Iris pigment epithelial cell (primary cell): ENCODE measurements at places on chromosomes 5 and 9.

- DNase-seq, result no peak
These were observed 6.1 kb downstream of the SLCO4C1 start for GRCh38 chr5:102290004-102290403.

DNA sequence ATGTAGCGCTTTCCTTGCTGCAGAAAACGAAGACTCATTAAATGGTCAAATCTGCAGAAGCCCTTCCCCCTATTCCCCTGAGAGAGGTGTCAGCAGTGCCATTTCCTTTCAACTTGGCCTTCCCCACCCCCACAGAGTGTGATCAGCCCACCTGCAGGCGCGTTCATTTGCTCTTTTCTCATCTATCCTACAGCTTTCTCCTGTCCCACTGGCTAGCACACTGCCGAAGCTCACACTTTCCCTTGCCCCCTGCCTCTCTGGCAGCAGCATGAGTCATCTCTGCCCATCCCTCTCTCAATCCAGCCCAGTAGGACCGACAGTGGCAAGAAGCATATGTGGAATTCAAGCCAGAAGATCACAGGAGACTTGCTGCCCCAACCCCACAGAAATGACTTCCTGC is 213.8 kb downstream of the FAM114A2 start:
- DNase-seq, result no peak

DNA sequence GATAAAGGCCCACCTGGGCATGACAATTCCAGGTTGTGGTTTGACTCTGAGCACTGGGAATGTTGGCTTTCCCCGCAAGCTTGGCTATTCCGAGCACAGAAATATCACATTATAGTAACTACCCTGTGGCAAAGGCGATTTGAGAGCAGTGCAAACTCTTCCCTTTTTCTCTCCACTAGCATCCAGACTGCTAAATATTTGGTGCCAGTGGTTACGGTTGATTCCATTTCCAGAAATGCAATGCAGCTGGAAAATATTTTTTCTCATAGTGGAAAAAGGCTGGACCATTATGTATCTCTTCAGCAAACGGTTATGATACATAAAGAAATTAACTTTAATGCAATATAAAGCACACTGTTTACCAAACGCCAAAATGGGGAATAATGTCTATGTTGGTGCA is 158.0 kb downstream of the ENC1 start:
- DNase-seq, result no peak

- DNase-seq, result no peak
These were observed 66.9 kb downstream of the OR2K2 start for GRCh38 chr9:111263116-111263515.

DNA sequence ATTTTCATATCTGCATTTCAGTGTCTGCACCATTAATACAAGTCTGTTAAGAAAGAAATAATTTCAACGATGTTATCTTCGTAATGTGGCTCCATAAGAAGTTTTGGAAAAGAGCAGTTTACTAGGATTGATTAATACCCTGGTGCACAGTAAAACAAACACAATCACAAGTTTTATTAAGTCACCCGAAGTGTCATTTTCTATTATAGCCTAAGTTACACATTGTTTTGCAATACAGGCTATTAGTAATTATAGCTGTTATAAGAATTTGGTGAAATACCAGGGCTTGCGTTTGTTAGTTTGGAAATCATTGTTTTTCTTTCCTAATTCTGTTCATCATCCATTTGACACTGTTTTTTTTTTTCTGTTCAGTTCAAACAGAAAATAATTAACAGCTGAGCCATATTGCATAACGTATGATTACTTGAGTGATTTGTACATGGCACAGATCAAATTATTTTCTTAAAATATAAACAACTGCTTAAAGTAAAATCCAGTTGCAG is 30.6 kb downstream of the LVRN start:
- no peak for DNase-seq

DNA sequence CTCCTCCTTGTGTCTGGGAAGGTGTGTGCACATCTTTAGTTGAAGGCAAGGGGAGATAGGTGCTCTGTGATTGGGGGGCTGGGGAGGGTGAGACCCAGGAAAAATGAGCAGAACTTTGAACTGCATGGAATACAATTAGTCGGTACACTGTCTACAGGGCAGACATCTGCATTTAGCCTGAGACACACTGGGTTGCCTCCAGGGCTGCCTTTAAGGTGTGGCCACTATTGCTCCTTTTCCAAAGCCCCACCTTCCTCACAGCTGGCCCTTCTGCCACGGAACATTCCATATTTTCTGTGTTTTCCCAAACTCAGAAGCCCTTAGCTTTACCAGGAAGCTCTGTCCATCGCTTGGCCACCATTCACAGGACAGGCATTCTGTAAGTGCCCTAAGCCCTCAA is 247.9 kb downstream of the HSPA4 start:
- DNase-seq, result no peak

DNA sequence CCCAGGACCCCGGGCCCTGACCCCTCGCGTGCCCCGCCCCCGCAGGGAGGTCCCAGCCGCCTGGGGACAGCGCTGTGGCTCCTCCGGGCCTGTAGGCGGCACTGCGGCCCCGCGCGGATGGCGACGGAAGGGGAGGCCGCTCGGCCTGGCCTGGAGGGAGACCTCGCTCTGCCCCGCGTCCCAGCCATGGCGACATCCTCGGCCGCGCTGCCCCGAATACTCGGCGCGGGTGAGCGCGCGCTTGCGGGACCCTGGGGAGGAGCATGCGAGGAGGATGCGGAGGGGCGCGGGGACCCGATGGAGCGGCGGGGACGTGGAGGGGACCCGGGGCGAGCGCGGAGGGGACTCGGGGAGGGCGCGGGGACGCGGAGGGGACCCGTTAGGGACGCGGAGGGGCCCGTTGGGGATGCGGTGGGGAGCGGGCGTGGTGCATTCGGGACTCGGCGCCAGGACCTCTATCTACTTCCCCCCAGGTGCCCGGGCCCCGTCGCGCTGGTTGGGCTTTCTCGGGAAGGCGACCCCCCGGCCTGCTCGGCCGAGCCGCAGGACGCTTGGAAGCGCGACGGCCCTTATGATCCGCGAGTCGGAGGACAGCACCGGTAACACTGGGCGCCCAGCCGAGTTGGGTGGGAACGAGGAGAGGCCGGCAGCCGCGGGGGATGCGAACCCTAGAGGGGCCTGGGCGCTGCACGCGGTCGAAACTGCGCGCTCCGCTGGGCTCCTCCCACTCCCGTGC is at the start of gene MRPS2:
TSS of gene MRPS2 (plus strand) at position 158 of the 736 bp plus-strand sequence. CDS start at position 187, 29 bp downstream.
- DNase-seq, result peak; percentile 90

- DNase-seq, result no peak
These were observed 51.4 kb downstream of the RFK start for GRCh38 chr9:76342858-76343257.

DNA sequence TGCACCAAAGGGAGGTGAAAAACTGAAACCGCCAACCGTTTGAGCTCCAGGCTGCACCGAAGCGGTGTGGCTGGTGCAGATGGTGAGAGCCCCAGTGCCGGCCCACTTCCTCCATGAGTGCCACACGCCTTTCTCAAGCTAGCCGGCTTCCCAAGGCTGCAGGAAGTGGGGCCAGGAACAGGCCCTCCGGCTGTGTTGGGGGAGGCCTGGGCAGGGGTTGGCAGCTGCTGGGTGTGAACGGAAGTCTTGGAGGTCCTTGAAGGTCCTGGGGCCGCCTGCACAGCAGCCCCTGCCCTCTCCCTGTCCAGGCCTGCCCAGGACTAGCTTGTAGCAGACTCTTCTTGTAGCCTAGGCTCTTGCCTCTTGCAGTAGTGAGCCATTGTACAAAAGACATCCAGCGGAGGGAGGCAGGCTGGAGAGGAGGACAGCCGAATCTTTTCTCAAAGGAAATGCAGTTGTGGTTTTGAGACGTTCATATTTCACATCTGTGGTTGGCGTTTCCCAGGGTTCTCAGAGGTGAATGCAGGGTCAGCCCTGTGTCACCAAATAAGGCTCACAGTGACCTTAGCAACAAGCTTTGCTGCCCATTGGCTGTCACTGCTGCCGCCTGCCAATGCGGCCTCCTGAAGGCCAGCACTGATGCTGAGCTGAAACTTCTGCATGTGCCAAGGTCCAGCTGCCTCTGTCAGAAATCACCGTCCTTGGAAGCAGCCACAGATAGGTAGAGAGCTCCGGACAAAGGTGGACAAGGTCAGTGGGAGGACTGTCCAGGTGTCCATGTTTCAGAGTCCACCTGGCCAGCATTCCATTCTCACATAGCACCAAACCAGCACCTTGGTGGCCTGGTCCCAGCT is 23.9 kb downstream of the IRF1 start:
- peak; percentile 79 for DNase-seq

- DNase-seq, result peak; percentile 94
These were observed 147.2 kb downstream of the PDE4D start for GRCh38 chr5:59746241-59746765.

GRCh38 chr5:81007637-81008027 is 47.5 kb downstream of the RASGRF2 start:
- no peak for DNase-seq

DNA sequence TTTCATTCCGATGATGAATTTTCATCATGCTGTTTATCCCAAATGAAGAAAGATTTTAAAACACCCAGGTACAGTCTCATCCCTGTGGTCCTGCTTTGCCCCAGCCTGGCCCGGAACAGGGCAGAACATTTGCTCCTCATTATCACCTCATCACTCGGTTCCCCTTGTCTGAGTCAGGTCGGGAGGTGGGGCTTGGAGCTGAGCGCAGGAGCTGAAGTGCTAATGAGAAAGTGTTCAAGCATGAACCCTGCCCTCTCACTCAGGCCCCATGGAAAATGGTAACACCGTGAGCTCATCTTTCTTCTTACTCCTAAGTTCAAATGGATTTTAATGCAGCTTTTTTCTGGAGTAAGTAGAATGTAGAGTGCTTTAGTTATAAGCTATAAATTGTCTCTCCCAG is 466.2 kb downstream of the KDM4C start:
- no peak for DNase-seq

- DNase-seq, result no peak
These were observed 10.4 kb upstream of the F2R start for GRCh38 chr5:76705574-76705973.
